ENCODE measurements at places on chromosomes 11 and 22.

DNA sequence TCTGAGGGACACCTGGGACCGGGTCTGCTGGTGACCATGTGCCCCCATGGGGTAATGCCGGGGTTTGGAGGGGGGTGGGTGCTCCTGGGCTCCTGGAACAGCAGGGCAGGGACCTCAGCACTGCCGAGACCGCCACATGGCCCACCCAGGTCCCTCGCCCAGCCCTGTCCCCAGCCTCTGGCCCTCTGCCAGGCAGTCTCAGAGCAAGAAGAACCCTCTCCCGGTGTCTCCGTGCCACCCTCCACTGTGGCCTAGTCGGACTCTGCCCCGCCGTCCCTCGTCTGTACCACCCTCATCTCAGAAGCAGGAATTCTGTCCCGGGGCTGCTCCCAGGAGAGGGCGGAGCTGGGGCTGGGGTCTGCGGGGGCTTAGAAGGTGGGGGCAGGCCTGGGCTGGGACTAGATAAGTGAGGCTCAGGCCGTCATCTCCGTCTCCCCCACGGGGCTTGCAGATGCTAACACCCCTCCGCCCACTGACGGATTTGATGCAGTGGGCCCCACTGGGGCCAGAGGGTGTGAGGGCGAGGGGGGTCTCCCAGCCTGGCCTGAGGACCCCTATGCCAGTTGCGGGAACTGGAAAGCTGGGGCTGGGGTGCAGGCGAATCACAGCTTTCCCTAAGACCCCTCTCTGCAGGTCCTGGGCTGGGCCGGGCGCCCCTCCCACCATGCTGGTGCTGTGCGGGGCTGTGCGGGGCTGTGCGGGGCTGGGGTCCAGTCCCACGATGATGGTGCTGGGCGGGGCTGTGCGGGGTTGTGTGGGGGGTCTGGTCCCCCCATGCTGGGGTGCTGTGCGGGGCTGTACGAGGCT is 1.1 kb downstream of the MUC5AC start:
- DNase-seq, result no peak

GRCh38 chr11:82903843-82904586 is 2.5 kb downstream of the DDIAS start:
- DNase-seq, result no peak

DNA sequence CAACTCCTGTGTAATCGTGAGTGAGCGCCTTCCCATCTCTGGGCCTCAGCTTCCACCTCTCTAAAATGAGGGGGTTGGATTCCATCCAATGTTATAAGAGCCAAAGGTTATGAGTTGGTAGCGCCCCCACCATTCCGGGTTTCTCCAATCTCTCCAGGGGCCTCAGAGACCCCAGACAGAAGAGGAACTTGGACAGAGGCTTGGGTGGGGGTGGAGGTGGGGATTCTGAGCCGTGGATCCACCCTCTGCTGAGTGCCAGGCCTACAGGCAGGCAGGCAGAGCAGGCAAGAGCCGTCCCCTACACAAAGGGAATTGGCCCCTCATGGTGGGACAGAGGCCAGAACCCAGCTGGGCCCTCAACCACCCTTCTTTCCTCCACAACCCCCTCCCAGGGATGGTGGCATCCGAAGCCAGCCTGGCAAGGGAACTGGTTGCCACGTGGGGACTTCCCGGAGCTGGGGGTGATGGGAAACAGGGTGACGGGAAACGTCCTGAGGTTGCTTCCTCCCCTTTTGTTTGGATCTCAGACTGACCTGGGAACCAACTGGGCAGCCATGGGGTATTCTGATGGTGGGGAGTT is 31.8 kb downstream of the TXN2 start:
- no peak for DNase-seq

GRCh38 chr22:36386900-36387708 is 663 bp downstream of the MYH9 start:
- DNase-seq, result no peak

DNA sequence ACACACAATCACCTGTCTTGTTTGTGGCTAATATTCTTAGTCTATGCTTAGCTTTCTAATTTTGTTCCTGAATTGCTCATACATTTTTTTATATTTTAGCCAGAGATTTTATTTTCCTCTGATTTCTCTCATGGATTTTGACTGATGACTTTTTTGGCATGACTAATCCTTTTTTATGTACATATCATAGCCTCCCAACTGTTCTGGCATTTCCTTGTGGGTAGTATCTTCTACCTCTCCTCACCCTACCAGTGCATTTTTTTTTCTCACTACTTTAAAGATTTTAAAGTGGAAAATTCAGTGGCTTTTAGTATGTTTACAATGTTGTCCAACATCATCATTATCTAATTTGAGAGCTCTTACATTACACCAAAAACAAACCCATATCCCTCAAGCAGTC is 84.4 kb upstream of the TENM4 start:
- DNase-seq, result no peak

GRCh38 chr11:65182258-65183170 is 786 bp downstream of the CAPN1 start:
- DNase-seq, result no peak

Data from T follicular helper cell (primary cell).